ENCODE measurements at places on chromosomes 1 and 21. TPM values are rescaled to one million over a fixed set of nuclear protein-coding genes. Genes with fewer than 3 reads are reported as not detected.

The CFAP410 gene
- total RNA-seq = 78.6 TPM

The SPRR2G gene
- not detected for total RNA-seq

The TFF2 gene
- not detected for total RNA-seq

DNA sequence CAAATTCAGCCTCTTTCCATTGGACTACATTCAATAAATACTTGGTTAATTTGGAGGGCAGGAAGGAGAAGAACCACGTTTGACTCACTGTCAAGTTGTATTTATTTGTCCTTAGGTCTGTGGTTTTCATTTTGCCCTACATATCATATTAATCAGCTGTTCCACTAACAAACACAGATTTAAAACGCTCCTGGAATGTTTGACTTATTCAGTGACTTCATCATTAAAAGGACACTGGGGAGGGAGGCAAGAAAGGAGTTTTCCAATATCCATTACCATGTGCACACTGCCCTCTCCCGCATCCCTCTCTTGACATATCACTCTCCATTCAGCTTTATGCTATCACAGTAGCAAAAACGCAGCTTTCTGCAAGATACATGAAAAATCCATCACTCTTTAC lies 98.2 kb upstream of the C1orf87 start:
- H3K36me3 ChIP-seq = no peaks in the 10 kb centered on the region
- H3K27ac ChIP-seq = no peak overlapping the region
- DNase-seq = no peak
- no peaks in the 10 kb centered on the region for H3K4me1 ChIP-seq
- H3K4me3 ChIP-seq = no peak overlapping the region

DNA sequence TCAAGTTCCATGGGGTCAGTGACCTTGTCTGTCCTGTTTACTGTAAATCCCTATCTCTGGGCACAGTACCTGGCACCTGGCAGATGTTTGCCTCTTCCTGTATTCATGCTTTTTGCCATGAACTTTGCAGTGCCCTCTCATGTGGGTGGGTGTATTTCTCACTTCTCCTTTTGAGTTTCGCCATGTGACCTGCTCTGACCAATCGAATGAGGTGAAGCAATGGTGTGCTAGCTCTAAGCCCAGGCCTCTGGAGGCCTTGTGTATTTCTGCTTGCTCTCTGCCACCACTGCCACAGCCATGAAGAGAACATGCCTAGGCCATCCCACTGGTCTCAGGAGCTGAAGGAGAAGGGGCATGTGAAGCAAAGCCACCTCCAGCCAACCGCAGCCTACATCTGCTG lies 185.5 kb upstream of the ZC3H12A start:
- DNase-seq = no peak
- no peak overlapping the region for H3K27ac ChIP-seq
- H3K4me3 ChIP-seq = no peak overlapping the region
- no peaks in the 10 kb centered on the region for H3K27me3 ChIP-seq
- no peaks in the 10 kb centered on the region for H3K36me3 ChIP-seq
- no peaks in the 10 kb centered on the region for H3K4me1 ChIP-seq

GRCh38 chr1:5571861-5572401 lies 420.3 kb downstream of the NPHP4 start:
- H3K27me3 ChIP-seq = no peaks in the 10 kb centered on the region
- DNase-seq = no peak
- no peaks in the 10 kb centered on the region for H3K4me1 ChIP-seq
- H3K27ac ChIP-seq = no peak overlapping the region

GRCh38 chr1:243849421-243850201 lies 432 bp downstream of the AKT3 start:
- peak overlapping the region; percentile 87 for H3K4me3 ChIP-seq
- peak overlapping the region; percentile 97 for H3K27ac ChIP-seq
- no peaks in the 10 kb centered on the region for H3K27me3 ChIP-seq
- H3K36me3 ChIP-seq = no peaks in the 10 kb centered on the region
- peaks cover 5% of the 10 kb centered on the region for H3K4me1 ChIP-seq

DNA sequence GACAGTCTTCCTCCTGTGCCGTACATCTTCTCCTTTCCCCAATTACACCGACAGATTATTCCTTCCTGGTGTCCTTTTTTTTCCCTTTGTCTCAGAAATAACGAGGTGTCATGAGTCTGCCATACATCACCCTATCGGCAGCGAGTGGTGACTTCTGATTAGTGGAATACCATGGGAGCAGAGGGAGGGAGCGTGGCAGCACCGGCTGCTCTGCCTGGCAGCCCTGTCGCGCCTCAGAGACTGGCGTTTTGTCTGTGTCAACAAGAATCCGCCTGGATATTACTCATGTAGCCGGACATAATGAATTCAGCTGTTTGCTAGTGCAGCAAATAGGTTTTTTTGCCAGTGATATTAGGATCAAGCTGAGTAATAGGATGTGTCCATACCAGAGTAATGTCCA lies 51.8 kb downstream of the UTP25 start:
- DNase-seq = no peak
- H3K36me3 ChIP-seq = no peaks in the 10 kb centered on the region
- H3K4me1 ChIP-seq = no peaks in the 10 kb centered on the region
- peak overlapping the region; percentile 81 for H3K27ac ChIP-seq

- H3K4me1 ChIP-seq = no peaks in the 10 kb centered on the region
- no peak for DNase-seq
- no peaks in the 10 kb centered on the region for H3K36me3 ChIP-seq
- H3K4me3 ChIP-seq = no peak overlapping the region
Measured at GRCh38 chr21:20946701-20947100, 51.5 kb upstream of the NCAM2 start.

DNA sequence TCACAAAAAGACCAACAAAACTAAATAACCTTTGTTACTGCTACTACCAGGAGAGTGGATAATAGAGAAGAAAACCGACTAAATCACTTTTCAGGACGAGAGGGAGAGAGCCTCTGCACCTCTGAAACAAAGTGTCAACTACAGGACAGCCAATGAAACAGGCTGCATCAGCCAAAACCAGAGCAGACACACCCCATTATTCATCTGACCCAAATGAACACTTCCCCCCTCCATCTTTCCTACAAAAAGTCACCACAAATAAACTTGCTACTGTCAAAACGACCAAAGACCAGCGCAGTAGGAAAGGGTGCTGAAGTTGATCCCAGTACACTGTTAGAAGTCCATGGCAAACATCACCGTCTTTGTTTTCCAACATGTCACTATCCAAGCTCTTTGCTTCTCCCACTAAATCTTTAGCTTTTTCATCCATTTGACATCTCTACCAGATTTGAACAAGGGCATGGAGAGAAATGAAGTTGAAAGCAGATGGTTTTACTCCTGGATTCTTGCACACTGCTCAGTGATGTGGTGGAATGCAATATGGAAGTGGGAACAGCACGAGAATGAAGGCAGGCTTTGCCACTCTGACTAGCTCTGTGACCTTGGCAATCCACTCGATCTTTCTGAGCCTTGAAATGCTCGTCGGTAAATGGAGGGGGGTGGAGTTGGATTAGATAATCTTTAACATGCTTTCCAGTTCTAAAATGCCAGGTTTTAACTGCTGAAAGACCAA lies 20.5 kb downstream of the DSTYK start:
- H3K27me3 ChIP-seq = no peaks in the 10 kb centered on the region
- no peaks in the 10 kb centered on the region for H3K4me1 ChIP-seq
- H3K27ac ChIP-seq = no peak overlapping the region
- H3K4me3 ChIP-seq = no peak overlapping the region
- DNase-seq = no peak

GRCh38 chr1:64194168-64195080 lies 9.0 kb upstream of the UBE2U start:
- no peak overlapping the region for H3K4me3 ChIP-seq
- H3K27ac ChIP-seq = no peak overlapping the region
- H3K36me3 ChIP-seq = no peaks in the 10 kb centered on the region
- H3K27me3 ChIP-seq = no peaks in the 10 kb centered on the region
- peak; percentile 35 for DNase-seq
- H3K4me1 ChIP-seq = no peaks in the 10 kb centered on the region

GRCh38 chr1:217867446-217867995 lies 236.4 kb downstream of the SPATA17 start:
- no peak overlapping the region for H3K27ac ChIP-seq
- H3K27me3 ChIP-seq = no peaks in the 10 kb centered on the region
- no peak overlapping the region for H3K4me3 ChIP-seq

Measured in endodermal cell (in vitro differentiated cells).